ENCODE measurements at places on chromosomes 7 and 10.

- no peak for DNase-seq
These were observed 216.2 kb downstream of the KIAA1217 start for GRCh38 chr10:24425151-24425550.

GRCh38 chr7:78072201-78072590 lies 273.6 kb downstream of the PHTF2 start:
- no peak for DNase-seq

DNA sequence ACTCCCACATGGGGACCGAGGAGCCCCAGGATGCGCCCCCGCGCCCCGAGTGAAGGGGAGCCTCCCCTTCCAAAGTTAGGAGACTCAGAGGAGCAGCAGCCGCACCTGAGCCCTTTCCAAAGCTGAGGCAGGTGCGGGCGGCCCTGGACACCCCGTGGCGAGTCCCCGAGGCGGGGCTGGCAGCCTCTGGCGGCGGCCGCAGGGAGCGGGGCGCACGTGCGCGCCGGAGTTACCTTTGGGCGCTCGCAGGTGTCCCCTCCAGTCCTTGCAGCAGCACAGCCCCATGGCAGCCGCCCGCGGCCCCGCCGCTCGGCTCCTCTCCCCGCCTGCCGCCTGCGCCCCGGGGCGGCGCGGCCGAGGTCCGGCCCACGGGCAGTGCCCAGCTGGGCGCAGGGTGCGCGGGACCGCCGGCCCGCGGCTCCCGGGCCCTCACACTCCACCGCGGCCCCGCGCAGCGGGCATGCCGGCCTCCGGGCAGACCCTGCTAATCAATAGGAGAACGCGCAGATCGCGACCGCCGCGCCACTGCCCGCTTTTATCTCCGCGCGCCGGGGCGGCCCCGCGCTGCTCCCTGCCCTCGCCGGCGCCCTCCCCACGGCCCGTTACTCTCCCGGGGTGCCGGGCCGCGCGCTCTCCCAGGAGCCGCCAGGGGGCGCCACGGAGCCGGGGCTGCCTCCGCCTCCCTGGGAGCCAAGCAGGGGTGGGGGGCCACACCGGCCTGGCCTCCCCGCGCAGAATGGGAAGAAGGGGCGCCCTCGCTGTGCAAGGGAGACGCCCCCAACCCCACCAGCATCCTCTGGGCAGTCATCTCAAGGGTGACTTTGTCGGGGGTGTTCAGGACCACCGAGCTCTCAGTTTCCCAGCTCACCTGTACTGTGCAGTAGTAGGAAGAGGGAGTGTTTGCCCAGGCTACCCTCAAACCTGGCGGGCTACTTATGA lies 80.8 kb downstream of the ARHGAP22 start:
- no peak for DNase-seq

DNA sequence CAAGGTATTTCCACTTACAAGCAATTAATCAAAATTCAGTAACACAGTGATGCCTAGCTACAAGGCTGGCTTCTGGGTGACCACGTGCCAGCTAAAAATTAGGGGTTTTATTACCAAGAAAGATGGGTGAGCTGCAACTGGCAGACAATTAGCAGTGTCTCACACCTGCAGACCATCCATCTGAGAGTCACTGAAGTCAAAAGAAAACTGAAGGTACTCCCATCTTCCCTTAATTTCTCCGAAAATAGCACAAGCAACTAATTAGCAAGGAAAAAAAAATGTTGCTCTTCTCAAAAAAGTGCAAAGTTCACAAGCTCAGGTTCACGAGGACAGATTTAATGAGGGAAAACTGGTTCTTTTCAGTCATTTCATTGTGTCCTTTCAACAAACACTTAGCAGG lies 28.4 kb downstream of the RSU1 start:
- DNase-seq = no peak

- DNase-seq = no peak
These were observed 5.5 kb upstream of the OPN1SW start for GRCh38 chr7:128781126-128781525.

DNA sequence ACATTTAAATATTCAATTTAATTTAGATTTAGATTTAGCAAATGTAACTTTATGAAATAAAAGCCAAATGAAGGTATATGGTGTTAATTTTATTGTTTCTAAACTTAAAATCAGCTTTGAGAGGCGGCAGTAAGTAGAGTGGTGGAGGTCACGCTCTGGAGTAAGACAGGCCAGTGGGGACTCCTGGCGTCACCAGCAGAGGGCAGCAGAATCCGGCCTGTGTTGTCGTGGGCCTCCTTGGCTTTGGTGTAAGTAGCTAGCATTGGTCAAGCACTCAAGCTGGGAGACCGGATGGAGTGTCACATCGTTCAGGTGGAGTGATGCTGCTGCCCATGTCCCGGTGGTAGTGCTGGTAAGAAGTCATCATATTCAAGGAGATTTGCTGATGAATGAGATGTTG lies 98.7 kb upstream of the DNAJB6 start:
- DNase-seq = no peak

- DNase-seq = no peak
These were observed 23.5 kb downstream of the HEPACAM2 start for GRCh38 chr7:93202594-93203250.

DNA sequence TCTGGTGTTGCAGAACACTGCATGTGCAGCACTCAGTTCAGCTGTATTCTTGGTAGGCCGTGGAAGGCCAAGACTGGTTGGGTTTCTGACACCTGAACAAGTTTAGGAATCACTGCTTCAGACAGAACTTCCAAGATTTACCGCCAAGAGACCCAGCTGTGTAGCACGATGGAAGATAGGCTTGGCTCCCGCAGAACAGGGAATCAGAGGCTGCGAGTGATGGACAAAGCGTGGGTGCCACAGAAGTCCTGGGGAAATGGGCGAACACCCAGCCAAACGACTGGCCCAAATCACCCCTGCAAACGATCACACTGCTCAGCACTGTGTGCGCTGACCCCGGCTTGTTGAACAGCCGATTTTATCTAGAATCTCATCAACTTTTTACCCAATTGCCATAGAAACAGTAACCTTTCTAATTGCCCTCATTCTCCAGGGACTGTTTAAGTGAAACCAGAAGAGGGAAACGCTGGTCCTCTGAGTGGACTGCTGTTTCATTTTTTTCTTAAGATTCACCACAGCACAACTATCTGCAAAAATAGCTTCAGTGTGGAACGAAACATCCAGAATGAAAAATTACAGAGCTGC lies 17.9 kb downstream of the ZFAND2A start:
- no peak for DNase-seq

DNA sequence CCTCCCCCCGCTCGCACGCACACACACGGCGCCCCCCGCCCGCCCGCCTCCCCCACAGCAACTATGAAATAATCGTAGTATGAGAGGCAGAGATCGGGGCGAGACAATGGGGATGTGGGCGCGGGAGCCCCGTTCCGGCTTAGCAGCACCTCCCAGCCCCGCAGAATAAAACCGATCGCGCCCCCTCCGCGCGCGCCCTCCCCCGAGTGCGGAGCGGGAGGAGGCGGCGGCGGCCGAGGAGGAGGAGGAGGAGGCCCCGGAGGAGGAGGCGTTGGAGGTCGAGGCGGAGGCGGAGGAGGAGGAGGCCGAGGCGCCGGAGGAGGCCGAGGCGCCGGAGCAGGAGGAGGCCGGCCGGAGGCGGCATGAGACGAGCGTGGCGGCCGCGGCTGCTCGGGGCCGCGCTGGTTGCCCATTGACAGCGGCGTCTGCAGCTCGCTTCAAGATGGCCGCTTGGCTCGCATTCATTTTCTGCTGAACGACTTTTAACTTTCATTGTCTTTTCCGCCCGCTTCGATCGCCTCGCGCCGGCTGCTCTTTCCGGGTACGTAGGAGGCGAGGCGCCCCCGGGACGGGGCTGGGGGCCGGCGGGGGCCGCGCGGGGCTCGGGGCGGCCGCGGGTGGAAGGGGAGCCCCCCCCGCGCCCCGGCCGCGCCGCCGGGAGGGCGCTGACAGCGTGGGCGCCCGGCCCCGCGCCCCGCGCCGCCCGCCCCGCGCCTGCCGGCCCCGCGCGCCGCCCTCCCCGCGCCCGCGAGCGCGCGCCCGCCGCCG lies 441 bp downstream of the BMI1 start:
- peak; percentile 50 for DNase-seq

GRCh38 chr10:11930312-11930978 lies 107.3 kb downstream of the PROSER2 start:
- no peak for DNase-seq

- DNase-seq = no peak
These were observed 170.8 kb upstream of the KLF14 start for GRCh38 chr7:130904792-130905191.

GRCh38 chr7:30780941-30781340 lies 9.7 kb downstream of the MINDY4 start:
- DNase-seq = peak; percentile 11

DNA sequence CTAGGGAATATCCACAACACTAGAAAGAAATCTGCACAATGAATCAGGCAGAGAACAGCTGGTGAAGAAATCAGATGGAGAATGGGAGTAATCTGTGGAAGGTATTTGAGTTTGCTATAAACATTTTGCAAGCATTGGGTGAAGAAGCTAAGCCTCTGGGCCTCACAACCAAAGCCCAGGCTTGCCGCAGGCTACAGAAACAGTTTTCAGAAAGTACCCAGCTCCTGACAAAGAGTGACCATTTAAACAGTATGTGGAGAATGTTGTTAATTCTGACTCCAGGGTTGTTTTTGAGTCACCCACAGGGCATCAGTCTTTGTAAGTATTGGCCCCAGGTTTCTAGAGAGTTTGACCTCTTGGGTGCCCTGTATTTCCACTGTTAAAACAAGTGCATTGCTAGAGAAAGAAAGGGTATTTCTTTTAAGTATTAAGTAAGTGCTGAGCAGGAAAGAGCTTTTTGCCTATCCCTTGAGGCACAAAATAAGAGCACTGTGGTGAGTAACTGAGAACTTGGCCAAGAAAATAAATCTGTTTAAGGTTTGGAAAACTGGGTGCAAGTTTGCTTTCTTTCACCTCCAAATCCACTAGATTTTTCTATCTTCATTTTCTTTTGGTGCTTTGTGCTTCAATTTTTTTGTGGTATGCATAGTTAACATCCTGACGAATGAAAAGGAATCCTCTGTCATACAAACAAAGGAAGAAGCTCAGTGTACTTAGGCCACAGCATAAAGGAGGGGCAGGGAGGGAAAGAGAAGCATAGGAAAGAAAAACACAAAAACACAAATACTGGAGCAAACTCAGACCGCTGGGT lies 691.8 kb downstream of the SUGCT start:
- DNase-seq = no peak

GRCh38 chr7:75772081-75773077 lies at the start of gene CCL26:
Gene CCL26 (minus strand): TSS chr7:75772211. CDS start chr7:75772176, 35 bp downstream.
- DNase-seq = no peak

GRCh38 chr7:111681242-111681641 lies 119.0 kb upstream of the IMMP2L start:
- DNase-seq = no peak

- no peak for DNase-seq
These were observed 215.6 kb downstream of the CREB5 start for GRCh38 chr7:28627896-28628295.

DNA sequence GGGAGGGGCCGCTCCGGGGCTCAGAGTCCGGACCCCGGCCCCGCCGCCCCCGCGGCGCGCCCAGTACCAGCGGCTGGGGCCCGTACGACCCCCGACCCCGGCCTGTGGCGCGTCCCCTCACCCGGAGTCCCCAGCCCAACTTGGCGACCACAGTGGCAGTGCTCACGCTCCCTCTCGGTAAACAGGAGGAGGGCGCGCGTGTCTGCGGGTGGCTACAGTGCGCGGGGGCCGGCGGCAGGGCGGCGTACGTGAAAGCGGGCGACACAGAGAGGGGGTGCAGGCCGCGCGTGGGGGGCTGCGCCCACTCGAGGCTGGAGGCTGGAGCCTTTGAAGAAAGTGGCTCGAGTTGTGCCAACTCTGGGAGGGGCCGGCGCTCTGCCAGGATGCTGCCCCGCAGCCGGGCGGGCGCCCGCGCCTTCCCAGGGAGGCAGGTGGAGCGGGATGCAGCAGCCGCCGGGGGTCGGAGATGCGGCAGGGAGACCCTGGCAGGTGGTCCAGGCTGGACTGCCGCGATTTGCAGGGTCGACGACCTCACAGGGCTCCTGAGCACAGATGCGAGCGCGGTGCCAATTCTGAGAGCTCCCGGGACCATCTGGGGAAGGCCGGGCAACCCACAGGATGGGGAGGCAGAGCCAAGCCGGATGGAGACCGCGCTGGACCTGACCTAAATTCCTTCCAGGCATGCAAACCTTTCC lies 655 bp downstream of the PTPRE start:
- no peak for DNase-seq

- no peak for DNase-seq
These were observed 6.9 kb upstream of the SH2D4B start for GRCh38 chr10:80530816-80531215.

- DNase-seq = no peak
These were observed 50.4 kb upstream of the EBF3 start for GRCh38 chr10:130014263-130015074.

DNA sequence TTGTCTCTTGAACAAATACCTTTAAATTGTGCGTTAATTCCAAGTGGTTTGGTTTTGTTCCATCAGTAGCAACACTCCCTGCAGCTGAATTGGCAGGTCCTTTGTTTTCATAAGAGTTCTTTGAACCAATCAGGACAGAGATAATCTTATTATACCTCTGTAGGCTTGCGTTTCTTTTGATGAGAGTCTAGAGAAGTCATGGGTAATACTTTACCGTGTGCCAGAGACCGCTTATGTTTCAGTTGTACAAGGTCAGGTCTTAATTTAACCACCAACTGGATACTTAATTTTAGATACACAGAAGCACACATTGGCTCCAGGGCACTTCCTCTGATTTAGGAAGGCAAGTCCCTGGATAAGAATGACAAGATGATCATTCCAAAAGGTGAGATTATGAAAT lies at the start of gene ASB15:
ASB15 (plus strand) TSS at position 292 of the 400 bp plus-strand sequence. CDS start 12,682 bp downstream, outside the sequence.
- DNase-seq = no peak

DNA sequence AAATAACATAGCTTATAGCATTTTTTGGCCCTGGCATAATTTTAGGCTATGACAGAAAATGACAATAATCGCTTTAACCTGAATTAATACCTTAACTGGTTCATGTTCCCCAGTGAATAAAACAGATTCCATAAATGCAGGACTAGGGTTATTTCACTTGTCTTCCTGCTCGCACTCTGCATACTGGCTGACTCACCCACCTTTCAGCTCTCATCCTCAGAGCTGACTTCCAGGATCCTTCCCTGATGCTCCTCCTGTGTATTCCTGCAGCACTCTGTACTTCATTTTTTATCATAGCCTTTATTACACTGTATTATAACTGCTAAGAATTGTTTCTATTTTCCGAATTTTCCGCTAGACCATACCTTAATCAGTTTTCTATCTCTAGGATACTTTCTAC lies 123.7 kb downstream of the AVL9 start:
- no peak for DNase-seq

All from substantia nigra (tissue), 51 donors.